ENCODE measurements at places on chromosomes 6 and 20. TPM values are rescaled to one million over a fixed set of nuclear protein-coding genes. Genes with fewer than 3 reads are reported as not detected.

Gene ECT2L
- not detected for total RNA-seq

Gene RNF39
- total RNA-seq = not detected

Gene NEURL2
- total RNA-seq = 2.6 TPM

Gene RFX6
- not detected for total RNA-seq

Gene GABRR1
- total RNA-seq = not detected

Gene OLIG3
- total RNA-seq = not detected

Gene ISM1
- total RNA-seq = not detected

Data from epithelial cell of umbilical artery (primary cell).